ENCODE measurements at places on chromosomes 1 and 21.

DNA sequence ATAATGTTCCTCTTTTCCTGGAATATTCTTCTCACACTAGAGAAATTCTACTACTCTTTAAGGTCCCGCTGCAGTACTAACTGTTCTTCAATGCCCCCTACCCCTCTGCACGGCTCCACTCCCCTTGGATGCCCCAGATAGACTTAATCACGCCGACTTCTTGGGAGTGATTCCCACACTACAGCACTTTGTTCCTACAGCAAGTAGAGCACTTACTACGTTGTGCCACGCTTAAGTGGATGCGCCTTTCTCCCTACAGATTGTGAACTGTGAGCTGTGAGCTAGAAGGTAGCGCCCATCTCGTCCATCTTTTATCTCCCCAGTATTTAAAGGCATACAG lies 2.2 kb downstream of the ZNF436 start:
- DNase-seq = no peak

DNA sequence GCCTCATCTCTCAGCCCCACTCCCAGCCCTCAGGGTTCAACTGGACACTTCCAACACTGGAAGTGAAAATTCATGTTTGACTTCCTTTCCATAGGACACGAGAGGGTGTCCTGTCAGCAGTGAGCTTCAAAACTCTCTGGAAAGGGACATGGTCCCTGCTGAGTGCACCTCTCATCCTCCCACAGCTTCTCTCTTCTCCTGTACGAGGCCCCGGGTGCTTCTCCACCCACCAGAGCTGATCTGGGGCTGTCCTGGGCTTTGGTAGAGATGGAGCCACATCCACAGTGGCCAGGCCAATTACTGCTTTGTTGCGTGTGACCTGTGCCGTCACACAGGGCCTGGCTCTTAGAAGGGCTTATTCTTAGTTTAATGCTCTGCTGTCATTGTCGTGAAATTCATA lies 182.3 kb downstream of the RRAGC start:
- no peak for DNase-seq

DNA sequence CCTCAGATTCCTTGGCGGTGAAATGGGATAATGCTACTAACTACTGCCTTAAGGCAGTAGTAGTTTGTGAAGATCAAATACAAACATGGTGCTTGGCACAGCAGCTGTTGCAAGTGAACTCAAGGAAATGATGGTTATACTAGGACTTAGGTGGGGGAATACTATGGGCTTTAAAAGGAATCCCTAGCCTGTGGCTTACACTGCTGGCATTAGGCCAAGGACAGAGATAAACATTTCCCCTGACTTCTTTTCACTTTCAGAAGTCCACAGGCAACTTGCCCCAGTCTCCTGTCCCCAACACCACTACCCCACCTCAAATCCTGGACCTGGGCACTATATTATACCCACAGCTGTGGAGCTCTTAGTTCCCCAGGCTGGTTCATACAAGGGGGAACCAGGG lies 13.1 kb upstream of the VAMP4 start:
- DNase-seq = no peak

- DNase-seq = peak; percentile 51
Measured at GRCh38 chr1:44408632-44409602, 3.9 kb downstream of the RNF220 start.

DNA sequence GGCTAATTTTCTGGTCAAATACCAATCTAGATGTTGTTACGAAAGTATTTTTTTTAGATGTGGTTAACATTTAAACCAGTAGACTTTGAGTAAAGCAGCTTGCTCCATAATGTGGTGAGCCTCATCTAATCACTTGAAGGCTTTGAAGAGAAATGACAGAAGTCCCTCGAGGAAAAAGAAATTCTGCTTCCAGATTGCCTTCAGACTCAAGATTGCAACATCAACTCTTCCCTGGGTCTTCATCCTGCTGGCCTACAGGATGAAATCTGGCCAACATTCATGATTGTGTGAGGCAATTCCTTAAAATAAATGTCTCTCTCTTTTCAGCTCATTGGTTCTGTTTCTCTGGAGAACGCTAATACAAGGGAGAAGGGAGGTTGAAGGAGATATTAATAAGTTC lies 32.5 kb upstream of the SSX2IP start:
- DNase-seq = no peak

DNA sequence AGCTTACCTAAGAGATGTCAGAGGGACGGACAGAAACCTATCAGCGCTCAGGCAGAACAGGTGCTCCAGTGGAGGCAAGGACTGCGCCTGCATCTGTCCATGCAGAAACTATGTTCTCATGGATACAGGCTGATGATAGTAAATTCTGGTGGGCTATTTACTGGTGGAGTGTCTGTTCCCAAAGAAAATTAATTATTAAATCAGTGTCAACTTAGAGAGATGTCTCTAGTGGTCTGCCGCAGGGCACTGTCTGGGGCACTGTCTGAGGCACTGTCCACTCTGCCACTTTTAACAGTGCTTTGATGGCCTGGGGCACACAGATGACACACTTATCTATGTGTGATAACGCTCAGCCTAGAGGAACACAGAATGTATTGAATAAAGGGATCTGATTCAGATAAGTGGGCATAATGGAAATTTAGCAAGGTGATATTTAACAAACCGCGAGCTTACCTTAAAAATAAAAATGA lies 148.1 kb downstream of the RGS7 start:
- no peak for DNase-seq

GRCh38 chr1:176794897-176795508 lies 332.0 kb downstream of the PAPPA2 start:
- DNase-seq = no peak

- no peak for DNase-seq
Measured at GRCh38 chr1:71231751-71232150, 150.9 kb upstream of the ZRANB2 start.

DNA sequence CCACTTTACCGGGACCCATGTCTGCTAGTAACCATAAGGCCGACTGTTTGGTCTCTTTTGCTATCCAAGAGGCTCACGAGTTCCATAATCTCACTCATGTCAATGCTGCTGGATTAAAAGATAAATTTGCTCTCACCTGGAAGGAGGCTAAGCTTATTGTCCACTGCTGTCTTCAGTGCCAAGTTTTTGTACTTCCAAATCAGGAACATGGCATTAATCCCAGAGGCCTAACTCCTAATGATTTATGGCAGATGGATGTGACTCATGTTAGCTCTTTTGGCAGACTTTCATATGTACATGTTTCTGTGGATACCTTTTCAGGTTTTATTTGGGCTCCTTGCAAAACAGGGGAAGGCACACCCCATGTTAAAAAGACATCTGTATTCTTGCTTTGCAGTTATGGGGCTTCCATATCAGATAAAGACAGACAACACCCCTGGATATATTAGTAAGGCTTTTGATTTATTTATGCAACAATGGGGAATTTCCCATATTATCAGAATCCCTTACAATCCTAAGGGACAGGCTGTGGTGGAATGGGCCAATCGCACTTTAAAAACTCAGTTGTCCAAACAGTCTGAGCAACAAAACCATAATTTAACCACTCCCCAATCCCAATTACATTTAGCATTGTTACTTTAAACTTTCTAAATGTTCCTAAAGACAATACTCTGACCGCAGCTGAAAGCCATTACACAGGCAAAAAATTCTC lies 162.7 kb downstream of the IER5 start:
- DNase-seq = no peak

GRCh38 chr1:47796626-47797025 lies 200.6 kb downstream of the TRABD2B start:
- DNase-seq = no peak

GRCh38 chr1:232425421-232425820 lies 204.5 kb downstream of the SIPA1L2 start:
- DNase-seq = no peak

- DNase-seq = no peak
Measured at GRCh38 chr1:15881961-15882360, 34.5 kb downstream of the SPEN start.

- DNase-seq = peak; percentile 60
Measured at GRCh38 chr1:41322835-41323234, 38.4 kb upstream of the FOXO6 start.

- peak; percentile 52 for DNase-seq
Measured at GRCh38 chr1:109112056-109112651, 1.8 kb upstream of the ELAPOR1 start.

- DNase-seq = no peak
Measured at GRCh38 chr1:183837062-183837461, 32.1 kb downstream of the RGL1 start.

- DNase-seq = peak; percentile 26
Measured at GRCh38 chr1:90133133-90133532, 138.2 kb downstream of the ZNF326 start.

GRCh38 chr1:221462345-221462744 lies 279.5 kb downstream of the DUSP10 start:
- DNase-seq = no peak

DNA sequence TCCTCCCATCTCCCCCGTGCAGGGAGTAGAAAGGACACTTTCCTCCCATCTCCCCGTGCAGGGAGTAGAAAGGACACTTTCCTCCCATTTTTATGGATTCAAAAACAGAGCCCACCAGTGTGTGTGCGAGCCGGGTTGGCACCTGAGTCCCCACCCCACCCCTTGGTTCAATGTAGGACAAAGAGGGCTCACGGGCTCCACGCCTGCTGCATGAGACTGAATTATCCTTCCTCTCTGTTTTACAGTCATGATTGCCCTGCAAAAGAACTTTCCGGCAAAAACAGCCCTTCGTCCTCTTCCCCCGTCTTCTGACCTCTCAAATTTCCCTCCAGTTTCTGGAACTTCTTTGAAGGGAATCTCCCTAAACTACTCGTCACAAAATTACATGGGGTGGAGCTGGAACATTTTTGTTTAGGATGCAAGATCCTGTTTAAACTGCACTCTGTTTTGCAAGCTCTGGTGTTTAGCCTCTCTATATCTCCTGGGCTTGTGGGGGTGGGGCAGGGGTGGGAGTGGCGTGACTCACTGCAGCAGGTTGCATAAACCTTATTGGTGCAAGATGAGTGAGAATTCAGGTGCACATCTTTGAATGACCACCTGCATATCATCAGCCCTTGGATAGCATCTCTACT lies 99.8 kb downstream of the PSMG1 start:
- no peak for DNase-seq

DNA sequence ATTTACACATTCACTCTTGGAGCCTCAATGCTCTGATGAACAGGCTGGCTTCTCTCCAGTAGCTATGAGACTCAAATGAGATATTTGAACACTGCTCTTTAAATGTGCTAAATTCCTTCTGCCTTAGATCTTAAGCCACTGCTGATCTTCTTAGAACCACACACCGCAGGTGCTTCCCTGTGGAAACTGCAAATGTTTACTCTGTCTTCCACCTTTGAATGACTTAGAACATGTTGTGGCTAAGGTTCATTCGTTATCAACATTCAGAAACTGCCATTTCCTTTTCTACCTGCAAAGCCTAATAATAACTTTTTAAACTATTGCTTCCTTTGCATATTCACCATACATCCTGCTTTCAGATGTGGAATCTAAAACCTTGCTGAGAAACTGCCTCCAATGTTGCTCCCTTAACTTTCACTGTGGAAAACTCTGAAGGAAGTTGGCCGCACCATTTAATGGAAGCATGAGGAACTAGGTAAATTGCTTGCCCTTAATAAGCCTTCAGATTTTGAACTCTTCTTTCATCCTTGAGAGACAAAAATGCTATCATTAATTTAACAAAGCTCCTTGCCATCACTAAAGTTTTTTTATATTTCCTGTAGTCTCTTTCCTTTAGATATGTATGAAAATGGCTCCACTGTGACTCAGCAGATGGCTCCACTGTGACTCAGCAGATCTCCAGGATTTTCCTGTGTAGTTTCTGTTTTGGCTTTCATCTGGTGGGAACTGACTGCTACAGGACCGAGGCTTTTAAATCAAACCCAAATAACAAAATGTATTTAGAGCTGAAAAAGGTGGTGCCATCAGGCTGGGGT lies 143.8 kb downstream of the TNFSF18 start:
- no peak for DNase-seq

GRCh38 chr1:200888349-200888838 lies 6.3 kb upstream of the INAVA start:
- no peak for DNase-seq

GRCh38 chr1:10634428-10635084 lies 159.8 kb downstream of the PEX14 start:
- DNase-seq = no peak

GRCh38 chr21:15400905-15401304 lies 328.9 kb upstream of the USP25 start:
- no peak for DNase-seq

Data from midbrain (tissue), 1 donor.